Ammon's horn (tissue), 1 donor: ENCODE measurements at places on chromosomes 7 and 10.

DNA sequence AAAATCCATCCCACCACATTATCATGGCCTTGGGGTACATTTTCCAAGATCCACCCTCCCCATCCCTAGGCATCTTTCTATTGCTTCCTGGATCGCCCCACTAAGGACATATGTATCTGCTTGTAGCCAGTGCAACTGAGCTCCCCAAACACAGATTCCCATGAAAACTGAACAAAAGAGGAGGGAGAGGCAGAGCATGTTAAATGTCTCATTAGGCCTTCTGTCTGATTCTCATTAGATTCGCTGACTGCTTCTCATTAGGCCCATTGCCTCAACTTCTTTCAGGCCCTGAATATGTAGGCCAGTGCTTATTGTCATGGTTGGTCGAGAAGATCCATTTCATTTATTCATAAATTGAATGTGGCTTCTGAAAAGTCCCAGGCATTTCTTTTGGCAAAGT lies 698.9 kb downstream of the INHBA start:
- DNase-seq: no peak

DNA sequence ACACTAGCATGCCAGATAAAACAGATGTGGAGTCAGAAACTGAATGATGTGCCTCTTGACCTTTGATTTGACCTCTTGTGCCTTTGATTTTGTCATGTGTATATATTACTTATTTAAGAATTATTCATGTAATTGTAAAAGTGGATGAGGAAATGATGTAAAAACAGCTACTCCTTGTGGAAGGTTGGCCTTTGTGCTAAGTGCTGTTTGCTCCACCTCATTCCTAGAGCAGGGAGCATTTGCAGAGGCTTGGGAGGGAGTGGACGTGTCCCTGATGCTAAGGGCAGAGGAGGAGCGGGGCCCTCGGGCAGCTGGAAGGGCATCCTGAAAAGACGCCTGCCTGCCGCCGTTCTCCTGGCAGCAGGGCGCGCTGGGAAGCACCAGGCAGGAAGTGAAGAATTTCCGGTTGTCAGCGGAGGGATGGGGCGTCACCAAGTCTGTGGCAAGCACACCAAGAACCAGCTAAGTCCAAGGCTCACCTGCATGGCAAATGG lies 197.6 kb upstream of the ZNF32 start:
- no peak for DNase-seq

DNA sequence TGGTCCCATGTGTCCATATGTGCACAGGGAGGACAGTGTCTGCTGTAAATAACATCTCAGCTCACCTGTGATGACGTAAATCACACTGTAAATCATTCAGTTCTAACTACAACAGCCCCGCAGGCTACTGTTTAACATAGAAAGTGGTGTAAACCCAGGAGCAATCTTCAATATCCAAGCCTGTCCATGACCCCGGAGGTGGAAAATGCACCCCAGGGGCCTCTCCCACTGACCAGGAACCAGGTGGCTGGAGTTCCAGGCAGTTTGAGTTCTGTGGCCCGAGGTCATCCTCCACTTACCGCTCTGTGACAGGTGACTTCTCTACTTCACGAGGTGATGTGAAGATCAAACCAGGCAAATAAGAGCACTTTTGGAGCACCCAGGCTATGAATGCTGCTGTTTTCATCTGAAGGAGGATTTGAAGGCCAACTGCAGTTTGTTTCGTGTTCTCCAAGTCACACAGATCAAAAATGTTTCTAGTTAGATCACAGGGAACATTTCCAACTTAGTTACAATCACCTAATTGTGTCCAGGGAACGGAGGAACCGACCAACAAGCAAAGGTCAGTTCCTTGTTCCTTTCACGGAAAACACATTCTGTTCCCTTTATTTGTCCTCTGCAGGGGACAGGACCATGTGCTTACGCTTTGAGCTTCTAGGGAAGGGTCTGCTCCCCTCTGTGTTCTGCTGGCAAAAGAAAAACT lies 131.8 kb downstream of the WDR37 start:
- peak; percentile 85 for DNase-seq

DNA sequence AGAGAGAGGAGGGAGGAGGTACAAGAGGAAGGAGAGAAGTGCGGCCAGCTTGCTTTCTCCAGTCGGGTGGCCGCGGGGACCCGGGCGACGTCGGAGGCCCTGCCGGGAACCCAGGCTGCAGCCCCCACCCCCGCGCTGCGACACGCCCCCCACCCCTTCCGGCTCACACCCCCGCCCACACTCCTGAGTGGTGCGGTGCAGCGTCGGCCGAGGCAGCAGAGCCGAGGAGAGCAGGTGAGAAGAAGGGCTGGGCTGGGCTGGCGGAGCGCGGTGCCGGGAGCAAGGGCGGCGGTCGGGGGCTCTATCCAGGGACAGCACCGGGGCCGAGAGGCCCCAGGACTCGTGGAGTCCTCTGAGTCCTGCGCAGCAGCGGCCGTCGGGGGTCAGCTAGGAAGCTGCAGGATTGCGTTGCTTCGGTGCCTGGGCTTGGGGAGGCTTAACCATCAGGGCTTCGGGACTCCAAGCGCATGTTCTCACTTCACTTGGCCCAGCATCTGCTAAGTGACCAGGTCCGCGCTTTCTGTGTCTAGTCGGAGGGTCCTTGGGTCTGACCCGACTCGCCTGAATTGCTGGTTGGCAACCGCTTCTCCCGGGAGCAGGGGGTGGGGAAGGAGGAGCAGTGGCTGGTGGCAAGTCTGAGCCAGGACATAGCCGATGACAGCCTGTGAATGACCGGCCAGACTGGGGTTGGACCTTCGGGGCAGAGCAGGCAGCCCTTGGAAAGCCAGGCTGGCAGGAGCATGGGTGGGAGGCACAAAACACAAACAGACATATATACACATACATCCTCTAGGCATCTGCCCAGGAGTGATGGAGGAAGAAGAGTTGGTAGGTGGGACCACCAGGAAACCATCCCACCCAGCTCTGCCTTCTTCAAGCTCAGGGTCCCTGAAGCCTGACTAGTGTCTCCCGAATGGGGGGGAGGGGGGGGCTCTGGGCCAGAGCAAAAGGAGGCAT lies 683 bp downstream of the CHAT start:
- no peak for DNase-seq
